ENCODE measurements at places on chromosomes 2 and 18.

- DNase-seq = no peak
Observed at GRCh38 chr2:138267161-138267901, 234.2 kb upstream of the SPOPL start.

DNA sequence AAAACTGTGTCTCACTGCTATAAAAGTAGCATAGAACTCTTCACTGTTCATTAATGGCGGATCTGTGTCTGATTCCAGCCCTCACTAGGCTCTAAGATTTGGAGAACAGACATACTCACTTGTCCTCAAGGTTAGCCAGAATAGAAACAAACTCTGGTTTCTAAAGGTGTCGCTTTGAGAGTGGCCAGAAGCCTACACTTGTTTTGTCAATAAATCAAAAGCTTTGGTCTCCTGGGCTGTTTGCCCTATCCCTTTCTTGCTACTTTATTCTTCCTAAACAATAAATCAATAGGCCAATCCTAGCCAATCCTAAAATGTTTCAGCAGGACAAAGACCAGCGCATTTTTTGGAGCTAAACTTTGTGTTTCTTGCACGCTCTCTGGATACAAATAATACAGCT is 1064.6 kb upstream of the CHAC2 start:
- no peak for DNase-seq

- no peak for DNase-seq
Observed at GRCh38 chr2:74882299-74882687, 48.4 kb downstream of the HK2 start.

DNA sequence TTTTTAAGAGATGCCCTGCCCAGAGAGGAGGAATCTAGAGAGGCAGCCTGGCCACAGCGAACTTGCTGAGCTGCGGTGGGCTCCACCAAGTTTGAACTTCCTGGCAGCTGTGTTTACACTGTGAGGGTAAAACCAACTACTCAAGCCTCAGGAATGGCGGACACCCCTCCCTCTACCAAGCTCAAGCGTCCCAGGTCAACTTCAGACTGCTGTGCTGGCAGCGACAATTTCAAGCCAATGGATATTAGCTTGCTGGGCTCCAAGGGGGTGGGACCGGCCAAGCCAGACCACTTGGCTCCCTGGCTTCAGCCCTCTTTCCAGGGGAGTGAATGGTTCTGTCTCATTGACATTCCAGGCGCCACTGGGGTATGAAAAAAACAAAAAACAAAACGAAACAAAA is 289.4 kb downstream of the KCNS3 start:
- no peak for DNase-seq

GRCh38 chr2:240469239-240469636 is 33.8 kb downstream of the GPC1 start:
- no peak for DNase-seq

Measured in HuH-7 (cell line).